ENCODE measurements at places on chromosomes 6 and 20.

DNA sequence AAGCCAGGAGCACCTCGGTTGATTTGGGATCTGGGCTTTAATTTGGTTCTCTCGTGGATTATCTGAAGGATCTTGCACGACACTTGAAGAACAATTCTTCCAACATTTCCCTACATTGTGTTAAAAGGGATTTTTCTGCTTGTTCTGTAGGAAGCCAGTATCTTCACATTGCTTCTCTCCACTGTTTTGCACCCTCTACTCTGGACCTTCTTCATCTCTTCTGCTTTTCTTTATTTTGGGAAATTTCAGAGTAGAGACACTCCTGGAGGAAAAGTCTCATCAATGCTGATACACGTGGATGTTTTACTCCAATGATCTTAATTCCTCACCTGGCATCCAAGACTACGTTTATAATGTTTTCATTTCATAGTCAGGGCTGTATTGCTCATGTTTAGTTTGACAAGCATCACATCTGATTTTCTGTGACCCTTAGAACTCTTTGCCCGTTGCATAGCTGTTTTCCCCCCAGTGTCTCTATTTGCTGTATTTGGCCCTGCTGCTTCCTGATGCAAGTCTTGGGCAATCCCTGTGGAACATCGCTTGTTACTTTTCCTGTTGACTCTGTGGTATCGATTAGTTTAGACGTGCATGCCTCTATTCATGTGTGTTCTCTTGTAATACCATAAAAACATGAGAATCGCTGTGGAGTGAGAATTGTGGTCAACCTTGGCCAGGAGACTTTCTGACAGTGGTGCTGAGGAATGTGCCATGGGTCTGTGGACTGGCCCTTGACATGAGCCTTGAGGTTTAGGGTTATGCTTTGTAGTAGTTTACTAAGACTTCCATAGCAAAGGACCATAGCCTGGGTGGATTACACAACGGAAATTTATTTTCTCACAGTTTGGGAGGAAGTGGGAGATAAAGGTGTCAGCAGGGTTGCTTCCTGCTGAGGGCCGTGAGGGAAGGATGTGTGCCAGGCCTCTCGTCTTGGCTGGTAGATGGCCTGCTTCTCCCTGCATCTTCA, 12.5 kb downstream of the PLCB1 start:
- DNase-seq: no peak

DNA sequence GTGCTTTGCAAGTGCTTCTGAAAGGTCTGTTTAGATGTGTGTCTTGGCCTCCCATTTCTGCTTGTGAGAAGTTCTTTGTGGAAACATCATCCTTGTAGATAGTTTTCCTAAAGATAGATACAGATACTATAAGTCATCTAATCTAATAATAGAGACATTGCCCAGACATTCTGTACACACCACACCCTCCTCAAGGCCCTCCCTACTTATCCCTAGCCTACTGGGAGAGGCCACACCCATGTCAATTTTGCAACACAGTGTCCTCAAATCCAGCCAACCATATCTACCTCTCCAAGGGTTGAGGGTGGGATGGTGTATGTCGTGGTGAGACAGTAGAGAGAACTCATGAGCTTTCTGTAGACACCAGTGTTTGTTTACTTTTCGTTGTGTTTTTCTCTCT, 6.2 kb downstream of the KDM1B start:
- DNase-seq: no peak

- peak; percentile 89 for DNase-seq
These were observed 62.1 kb downstream of the OLIG3 start for GRCh38 chr6:137432054-137432611.

- no peak for DNase-seq
These were observed 73.2 kb downstream of the TRERF1 start for GRCh38 chr6:42378536-42378935.

GRCh38 chr6:142712231-142712630, 232.7 kb downstream of the HIVEP2 start:
- no peak for DNase-seq

DNA sequence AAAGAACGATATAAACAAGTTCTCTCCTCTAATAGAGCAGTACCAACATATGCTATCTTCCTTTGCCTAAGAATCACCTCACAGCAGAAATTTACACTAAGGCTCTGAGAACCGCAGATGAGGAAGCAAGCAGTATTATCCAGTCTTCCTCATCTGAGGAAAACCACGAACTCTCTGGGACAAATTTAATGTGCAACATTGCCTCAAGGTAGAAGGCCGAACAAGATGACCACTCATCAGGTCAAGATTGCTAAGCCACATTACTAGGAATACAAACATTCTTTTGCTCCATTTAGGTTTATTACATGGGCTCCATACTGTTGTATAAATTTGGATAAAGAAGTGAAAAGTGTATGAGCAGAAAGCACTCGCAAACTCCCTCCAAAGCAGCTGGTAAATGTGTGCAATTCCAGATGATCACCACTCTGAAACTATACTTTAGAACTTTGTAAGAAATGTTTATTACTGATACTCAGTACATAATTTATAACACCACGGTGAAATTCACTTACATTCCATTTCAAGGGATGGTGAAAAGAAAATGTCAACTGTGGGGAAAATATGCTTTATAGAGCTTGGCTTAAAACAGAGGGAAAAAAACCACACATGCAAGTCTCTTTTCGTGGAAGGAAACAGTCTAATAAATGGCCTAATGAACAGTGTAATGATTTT, 398.4 kb downstream of the BTBD9 start:
- DNase-seq: no peak

DNA sequence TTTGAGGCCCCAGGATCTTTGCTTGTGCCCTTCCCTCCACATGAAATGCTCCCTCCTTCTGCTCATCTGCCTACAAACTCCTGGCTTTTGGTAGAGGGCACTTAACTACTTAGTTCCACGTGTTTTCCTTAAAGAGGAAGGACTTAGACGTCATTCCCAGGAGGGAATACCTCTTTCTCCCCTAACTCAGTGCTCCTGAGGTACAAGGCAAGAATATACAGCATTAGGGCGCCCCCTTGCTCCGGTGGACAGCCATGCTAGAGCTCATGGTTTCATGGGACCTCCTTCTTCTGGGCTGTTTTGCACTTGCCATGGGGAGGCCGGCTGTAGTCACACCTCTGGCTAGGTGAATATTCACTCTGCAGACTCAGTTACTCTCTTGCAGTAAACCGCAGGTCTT, 93.8 kb upstream of the LY86 start:
- no peak for DNase-seq

DNA sequence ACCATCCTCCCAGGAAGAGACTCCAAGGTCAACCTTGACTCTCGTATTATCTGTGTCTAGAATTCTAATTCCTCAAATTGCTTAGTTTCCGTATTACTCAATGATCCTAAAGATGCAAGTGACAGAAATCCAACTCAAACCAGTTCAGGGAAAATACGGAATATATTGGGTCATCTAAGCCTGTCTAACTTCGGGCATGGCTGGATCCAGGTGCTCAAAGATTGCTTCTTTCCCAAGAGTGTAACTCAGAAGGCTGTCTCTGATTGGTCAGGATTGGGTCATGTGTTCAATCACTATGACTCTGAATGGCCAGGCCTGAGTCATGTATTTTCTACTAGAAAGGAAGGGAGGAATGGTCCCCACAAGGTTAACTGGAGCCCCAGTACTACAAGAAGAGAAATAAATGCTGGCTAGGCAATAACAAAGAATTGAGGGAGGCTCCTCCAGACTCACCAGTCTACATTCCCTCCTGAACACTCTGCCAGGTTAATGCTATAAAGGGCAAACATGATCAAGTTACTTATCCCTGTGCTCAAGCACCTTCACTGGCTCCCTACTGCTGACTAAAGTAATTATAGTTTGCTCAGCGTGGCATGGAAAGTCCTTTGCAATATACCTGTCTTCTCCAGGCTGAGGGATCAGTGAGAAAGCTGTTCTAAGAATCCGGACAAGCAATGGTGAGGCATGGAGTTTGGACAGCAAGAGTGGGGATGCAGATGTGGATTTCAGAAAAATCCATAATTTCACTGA, 15.4 kb upstream of the PREX1 start:
- DNase-seq: no peak

DNA sequence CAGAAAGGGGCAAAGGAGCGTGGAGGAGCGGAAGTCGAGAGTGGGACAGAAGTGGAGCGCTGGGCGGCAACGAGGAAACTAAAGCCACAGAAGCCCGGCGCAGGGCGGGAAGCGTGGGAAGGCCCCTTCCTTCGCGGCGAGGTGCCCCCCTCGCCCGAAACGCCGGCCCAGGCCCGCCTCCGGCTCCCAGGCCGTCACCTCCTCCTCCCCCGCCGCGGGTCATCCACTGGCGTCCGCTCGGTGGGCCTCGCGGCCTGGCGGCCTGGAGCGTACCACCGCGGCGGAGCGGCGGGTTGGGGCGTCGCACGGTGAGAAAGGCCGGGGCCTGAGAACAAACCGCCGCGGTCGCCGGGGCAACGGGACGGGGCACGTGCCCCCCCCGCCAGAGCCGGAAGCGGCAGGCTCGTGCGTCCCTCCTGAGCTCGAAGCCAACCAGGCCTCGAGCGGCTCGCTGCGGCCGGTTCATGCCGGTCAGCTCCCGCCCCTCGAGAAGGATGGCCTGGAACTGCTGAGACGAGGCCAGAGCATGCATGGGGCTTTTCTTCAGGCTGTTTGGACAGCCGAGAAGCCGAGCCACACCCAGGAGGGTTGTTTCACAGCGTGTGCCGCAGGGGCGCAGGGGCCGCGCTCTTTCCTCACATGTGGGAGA, at the start of gene TCP11:
Gene TCP11, minus strand, starts transcription at position 333 of the 649 bp plus-strand sequence. CDS start 469 bp downstream, outside the sequence.
- DNase-seq: peak; percentile 49

- peak; percentile 40 for DNase-seq
These were observed 17.0 kb downstream of the GSS start for GRCh38 chr20:34938466-34939163.

- DNase-seq: no peak
These were observed 57.5 kb downstream of the EPB41L2 start for GRCh38 chr6:131005439-131006016.

DNA sequence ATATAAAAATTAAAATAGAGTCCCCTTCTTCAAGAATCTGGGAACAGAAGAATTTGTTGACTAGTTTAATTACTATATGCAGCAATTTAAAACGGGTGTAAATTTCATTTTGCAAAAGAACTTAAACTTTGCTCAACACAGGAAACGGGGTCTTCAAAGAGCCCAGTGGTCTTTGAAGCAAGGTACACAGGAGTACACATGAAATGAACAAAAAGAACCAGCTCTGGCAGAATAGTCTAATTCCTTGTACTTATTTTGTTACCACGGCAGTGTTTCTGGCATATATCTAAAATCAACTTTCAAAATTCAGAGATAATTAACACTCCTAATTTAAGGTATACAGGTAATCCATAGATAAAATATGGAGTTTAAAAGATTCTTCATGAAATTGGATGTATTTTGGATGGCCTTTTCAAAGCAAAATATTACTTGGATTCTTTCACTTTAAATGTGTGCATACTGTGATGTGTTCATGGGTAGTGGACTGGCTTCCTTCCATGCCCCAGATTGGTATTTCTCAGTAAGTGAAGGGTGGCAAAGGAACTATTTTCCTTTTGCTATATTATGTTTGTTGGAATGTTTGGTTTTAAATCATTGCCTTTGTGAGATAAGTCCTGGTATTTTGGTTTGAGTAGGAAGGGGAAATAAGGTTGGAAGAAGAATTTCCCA, 96.8 kb upstream of the THEMIS start:
- DNase-seq: peak; percentile 36

DNA sequence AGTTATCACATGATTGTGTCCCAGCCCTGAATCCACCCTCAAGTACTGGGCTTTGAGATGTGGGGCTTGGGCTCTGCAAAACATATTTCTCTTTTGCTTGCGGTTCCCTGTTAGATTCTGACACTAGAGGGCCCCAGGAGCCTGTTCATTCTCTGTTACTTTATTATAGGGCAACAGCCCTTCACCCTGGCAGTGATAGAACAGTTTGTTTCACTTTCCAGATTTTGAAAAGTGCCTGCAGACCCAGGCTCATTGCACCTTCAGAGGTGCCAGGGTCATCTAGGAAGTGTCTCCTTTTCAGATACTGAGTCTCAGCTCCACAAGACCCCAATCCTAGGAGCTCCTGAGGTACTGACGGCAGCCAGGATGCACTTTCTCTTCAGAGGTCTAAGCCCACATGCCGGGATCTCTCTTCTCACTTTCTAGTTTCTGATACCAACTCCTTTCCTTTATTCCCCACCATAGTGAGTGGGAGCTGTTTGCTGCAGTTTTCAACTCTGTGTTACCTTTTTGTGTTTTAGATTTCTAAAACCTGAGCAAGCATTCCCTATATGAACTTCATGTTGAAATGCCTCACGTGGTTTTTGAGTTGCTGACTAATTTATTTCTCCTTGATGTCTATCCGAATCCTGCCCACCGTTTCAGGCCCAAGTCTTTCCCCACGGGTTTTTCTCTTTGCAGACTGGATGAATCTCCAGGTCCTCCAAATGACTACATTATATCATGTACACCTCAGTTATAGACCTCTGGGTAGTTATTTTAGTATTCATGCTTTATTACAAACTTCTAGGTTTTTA, 10.9 kb downstream of the ABT1 start:
- peak; percentile 80 for DNase-seq

GRCh38 chr20:6857927-6858326, 90.4 kb downstream of the BMP2 start:
- DNase-seq: no peak

DNA sequence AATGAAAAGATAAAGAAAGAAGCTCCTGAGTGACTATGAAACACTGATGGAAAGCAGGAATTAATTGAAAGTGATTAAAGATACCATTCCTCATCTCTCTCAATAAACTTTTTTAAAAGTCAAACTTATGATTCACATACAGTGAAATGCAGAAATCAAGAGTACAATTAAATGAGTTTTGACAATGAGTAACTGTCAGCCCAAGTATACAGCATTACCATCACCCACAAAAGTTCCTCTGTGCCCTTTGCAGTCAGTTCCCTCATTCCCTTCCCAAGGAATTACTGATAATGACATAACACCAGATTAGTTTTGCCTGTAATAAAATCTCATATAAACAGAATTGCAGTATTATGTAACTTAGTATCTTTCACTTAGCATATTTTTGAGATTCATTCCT, 44.5 kb downstream of the ATG5 start:
- DNase-seq: no peak

DNA sequence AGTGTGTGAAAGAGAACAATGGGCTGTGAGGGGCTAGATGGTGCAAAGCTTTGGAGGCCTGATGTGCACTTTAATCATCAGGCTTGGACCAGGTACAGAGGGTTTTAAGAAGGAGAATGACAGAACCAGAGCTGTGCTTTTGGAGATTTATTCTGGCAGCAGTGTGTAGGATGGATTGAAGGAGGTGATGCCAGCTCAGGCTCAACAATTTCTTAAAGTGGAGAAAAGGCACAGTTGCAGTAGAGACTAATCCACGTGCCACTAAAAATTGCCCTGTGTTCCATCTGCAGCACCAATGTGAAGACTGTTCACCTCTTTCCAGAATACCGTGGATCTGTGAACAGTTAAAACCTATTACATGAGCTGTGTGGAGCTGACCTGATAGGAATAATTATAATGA, 134.7 kb downstream of the FUT9 start:
- no peak for DNase-seq
